ENCODE measurements at places on chromosomes 2 and 18. TPM values are rescaled to one million over a fixed set of nuclear protein-coding genes. Genes with fewer than 3 reads are reported as not detected.

Gene PLCD4
- total RNA-seq = 0.74 TPM

Gene IL36G
- not detected for total RNA-seq

Gene SH3RF3
- 0.05 TPM for total RNA-seq

Gene OSBPL6
- 0.33 TPM for total RNA-seq

Gene EVX2
- not detected for total RNA-seq

Gene PROM2
- 0.95 TPM for total RNA-seq

Gene SCTR
- total RNA-seq = not detected

Gene FKBP1B
- 1.6 TPM for total RNA-seq

Gene OTX1
- total RNA-seq = 0.75 TPM

Gene SULT1C4
- total RNA-seq = not detected

Gene MOGAT1
- not detected for total RNA-seq

DNA sequence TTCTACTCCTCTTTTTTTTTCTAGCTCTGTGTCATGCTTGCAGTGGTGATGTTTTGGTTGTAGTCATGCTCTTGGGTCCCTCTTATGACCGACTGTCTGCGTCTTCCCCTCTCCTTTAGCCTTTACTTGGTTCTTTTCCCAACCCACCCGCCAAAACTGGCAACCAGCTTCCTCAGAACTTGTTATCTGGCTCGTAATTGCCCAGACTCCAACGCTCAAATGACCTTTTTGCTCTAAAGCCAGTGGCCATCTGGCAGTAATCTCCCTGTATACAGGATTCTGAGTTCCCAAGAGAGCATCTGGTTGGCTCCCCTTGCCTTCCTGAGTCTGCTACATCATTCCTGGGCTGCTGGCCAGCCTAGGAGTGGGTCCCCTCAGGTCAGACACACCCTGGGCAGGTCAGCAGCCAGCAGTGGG, 147.2 kb downstream of the MGAT5 start:
- H3K36me3 ChIP-seq = peaks cover 17% of the 10 kb centered on the region
- no peak overlapping the region for H3K4me3 ChIP-seq
- no peak overlapping the region for H3K27ac ChIP-seq
- no peak for DNase-seq
- H3K4me1 ChIP-seq = peaks cover 21% of the 10 kb centered on the region

- peaks cover 26% of the 10 kb centered on the region for H3K4me1 ChIP-seq
- H3K27me3 ChIP-seq = no peaks in the 10 kb centered on the region
- no peak for DNase-seq
- no peaks in the 10 kb centered on the region for H3K36me3 ChIP-seq
- peak overlapping the region; percentile 5 for H3K27ac ChIP-seq
These were observed 163.4 kb downstream of the ARL4C start for GRCh38 chr2:234333168-234334130.

DNA sequence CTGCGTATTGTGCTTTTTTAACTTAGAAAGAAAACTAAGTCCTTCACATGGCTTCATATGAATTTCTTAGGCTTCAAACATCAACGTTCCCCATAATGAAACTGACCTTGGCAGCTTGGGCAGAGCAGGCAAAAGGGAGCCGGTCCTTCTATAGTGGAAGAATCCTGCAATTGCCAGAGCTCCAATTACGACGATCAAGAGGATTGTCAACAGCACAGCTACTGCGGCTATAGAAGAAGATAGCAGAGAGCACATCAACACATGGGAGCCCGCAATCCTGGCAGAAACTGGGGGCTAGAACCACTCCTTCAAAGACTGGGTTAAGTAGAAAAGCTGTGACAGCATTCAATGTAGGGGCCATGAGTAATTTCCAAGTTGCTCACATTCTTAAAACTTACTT, 69.8 kb downstream of the DHRS9 start:
- H3K36me3 ChIP-seq = no peaks in the 10 kb centered on the region
- no peak overlapping the region for H3K27ac ChIP-seq
- DNase-seq = no peak

DNA sequence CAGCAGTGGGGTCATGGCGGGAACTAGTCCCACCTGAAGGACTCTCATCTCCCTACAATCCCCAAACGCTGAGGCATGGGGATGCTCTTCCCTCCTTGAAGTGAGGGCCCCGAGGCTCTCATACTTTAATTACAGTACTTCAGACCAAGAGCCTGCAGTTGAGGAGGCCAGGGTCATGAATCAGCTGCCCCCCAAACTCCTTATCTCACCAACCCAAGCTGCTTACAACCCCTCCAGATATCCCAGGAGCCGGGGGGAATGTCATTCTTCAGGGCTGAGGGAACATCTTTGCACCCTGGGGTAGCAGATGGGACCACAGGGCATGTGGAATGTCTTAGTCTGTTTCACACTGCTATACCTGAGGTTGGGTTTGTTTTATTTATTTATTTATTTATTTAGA, 2.8 kb upstream of the CAPN10 start:
- H3K27me3 ChIP-seq = no peaks in the 10 kb centered on the region
- no peaks in the 10 kb centered on the region for H3K36me3 ChIP-seq
- no peak for DNase-seq
- H3K4me1 ChIP-seq = peaks cover 59% of the 10 kb centered on the region
- no peak overlapping the region for H3K27ac ChIP-seq

DNA sequence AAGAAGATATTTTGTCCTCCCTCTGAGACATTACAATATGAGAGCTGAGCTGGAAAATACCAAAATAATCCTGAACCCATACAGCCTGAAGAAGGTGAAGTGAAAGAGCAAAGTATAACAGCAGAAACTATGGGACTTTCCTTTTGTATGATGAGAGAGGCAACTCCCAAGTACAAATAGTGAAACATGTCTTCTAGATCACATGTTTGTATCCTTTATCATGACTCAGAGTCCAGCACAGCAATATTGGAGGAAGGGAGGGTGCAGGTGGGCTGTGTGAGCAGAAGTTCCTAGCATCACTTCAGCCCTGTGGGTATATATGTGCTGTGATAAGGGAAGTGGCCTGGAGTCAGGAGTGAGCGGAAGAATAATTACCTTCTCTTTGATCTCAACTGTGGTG, 265.6 kb upstream of the NRXN1 start:
- no peak overlapping the region for H3K27ac ChIP-seq
- H3K4me3 ChIP-seq = no peak overlapping the region
- no peak for DNase-seq
- H3K36me3 ChIP-seq = peaks cover 7% of the 10 kb centered on the region

GRCh38 chr2:156907806-156908205, 349.7 kb upstream of the GALNT5 start:
- no peaks in the 10 kb centered on the region for H3K36me3 ChIP-seq
- no peak overlapping the region for H3K4me3 ChIP-seq
- H3K27me3 ChIP-seq = no peaks in the 10 kb centered on the region
- no peaks in the 10 kb centered on the region for H3K4me1 ChIP-seq
- DNase-seq = no peak
- no peak overlapping the region for H3K27ac ChIP-seq

- H3K4me1 ChIP-seq = no peaks in the 10 kb centered on the region
- no peaks in the 10 kb centered on the region for H3K36me3 ChIP-seq
- H3K27ac ChIP-seq = no peak overlapping the region
- H3K4me3 ChIP-seq = no peak overlapping the region
- no peaks in the 10 kb centered on the region for H3K27me3 ChIP-seq
These were observed 611.7 kb upstream of the NETO1 start for GRCh38 chr18:73479477-73479876.

DNA sequence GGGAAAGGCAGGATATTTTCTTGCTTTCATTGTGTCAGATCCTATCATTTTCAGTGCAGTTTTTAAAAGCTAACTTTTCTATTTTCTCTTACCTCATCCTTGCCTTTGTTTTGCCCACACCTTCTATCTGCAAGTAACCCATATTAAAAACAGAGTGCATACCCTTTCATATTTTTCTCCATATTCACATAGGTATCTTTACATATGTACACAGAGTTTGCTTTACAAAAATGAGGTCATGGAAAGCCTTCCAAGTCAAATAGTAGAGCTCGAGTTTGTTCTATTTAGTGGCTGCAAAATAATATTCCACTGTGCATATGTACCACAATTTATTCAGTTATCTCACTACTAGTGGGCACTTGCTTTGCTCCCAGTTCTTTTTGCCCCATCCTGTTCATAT, 3.9 kb upstream of the DHRS9 start:
- H3K4me3 ChIP-seq = no peak overlapping the region
- DNase-seq = no peak
- no peak overlapping the region for H3K27ac ChIP-seq
- H3K4me1 ChIP-seq = peaks cover 3% of the 10 kb centered on the region

DNA sequence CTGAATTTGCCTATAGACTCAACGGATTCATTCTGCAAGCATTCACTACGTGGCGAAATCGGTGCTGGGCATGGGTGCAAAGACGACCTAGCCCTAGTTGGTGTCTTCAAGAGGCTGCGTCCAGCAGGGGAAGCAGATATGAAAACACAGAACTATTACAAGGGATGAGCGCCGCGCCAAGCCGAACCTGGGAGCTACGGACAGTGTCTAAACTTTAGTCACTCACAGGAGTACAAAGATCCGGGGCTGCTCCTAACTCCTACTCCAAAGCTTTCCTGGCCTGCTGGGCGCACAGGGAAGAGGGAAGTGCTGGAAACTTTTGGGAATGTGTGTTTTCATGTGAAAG, 732 bp upstream of the ANXA4 start:
- peaks cover 4% of the 10 kb centered on the region for H3K27me3 ChIP-seq
- peak overlapping the region; percentile 91 for H3K27ac ChIP-seq

- H3K4me1 ChIP-seq = peaks cover 11% of the 10 kb centered on the region
- no peak for DNase-seq
- H3K36me3 ChIP-seq = no peaks in the 10 kb centered on the region
- H3K27ac ChIP-seq = no peak overlapping the region
- H3K4me3 ChIP-seq = no peak overlapping the region
These were observed 14.9 kb downstream of the RBMS1 start for GRCh38 chr2:160478660-160479059.

DNA sequence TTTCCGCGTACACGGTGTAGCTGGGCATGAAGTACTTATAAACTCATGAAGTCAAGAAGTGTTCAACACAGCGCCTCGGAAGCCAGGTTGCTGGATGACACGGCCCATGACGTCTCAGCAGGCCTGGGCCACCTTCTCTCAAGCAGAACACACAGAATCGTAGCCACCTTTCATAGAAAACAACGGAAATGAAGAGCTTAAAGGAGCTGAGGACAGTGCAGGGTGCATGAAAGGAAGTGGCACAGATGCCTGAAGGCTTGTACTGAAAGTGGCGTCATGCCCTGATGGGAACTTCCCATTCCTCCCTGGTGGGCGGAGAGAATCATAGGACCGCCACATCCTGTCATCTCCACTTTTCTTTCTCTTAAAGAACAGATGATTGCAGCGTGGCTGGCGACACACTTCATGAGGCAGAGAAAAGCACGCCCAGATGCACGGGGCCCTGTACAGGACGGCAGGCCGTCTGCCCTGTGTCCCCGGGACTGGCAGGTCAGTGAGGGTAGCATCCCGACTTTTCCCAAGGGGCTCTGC, 31.1 kb downstream of the HDAC4 start:
- H3K4me1 ChIP-seq = peaks cover 10% of the 10 kb centered on the region
- no peaks in the 10 kb centered on the region for H3K27me3 ChIP-seq
- no peaks in the 10 kb centered on the region for H3K36me3 ChIP-seq
- H3K27ac ChIP-seq = peak overlapping the region; percentile 25

- no peak overlapping the region for H3K4me3 ChIP-seq
- no peak for DNase-seq
- peak overlapping the region; percentile 28 for H3K27ac ChIP-seq
- H3K36me3 ChIP-seq = no peaks in the 10 kb centered on the region
- peaks cover 9% of the 10 kb centered on the region for H3K27me3 ChIP-seq
- peaks cover 2% of the 10 kb centered on the region for H3K4me1 ChIP-seq
These were observed 71.0 kb upstream of the DAPL1 start for GRCh38 chr2:158723921-158724802.

DNA sequence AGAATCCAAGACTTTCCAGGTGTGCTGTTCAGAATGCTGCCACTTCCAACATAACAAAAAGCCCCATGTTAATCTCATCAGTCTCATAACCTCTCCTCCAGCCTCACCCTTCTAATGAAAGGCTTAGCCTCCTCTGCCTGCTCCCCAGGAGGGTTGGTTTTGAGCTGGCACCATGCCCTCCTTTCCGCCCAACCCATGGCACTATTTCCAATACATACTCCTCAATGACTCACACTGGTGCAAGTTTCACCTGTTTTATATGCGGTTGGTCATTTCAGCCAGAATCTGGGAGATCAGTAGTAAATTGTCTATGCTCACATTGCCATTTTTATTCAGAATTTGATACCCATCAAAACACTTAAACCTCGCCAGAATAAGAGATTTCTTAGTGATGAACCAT, 157.6 kb upstream of the NRP2 start:
- no peak overlapping the region for H3K4me3 ChIP-seq
- no peak for DNase-seq
- peaks cover under 1% of the 10 kb centered on the region for H3K36me3 ChIP-seq
- no peaks in the 10 kb centered on the region for H3K27me3 ChIP-seq

DNA sequence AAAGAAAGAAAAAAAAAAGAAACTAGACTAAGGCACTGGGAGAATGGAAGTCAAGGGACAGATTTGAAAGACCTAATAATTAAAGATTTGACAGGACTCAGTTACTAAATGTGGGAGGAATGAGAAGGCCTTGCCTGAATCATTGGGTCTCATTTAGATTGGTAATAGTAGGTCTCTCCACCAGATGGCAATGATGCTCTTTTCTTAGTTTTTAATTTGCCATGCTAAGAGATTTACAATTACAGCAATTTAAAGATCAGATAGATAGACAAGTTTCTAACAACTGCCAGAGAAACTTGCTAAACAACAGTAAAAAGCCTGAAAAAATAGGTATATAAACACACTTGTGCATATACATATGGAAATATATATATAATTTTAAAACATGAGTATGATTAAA, 153.0 kb downstream of the TMEM247 start:
- no peaks in the 10 kb centered on the region for H3K36me3 ChIP-seq
- no peak overlapping the region for H3K4me3 ChIP-seq
- peaks cover 7% of the 10 kb centered on the region for H3K4me1 ChIP-seq
- H3K27me3 ChIP-seq = no peaks in the 10 kb centered on the region

DNA sequence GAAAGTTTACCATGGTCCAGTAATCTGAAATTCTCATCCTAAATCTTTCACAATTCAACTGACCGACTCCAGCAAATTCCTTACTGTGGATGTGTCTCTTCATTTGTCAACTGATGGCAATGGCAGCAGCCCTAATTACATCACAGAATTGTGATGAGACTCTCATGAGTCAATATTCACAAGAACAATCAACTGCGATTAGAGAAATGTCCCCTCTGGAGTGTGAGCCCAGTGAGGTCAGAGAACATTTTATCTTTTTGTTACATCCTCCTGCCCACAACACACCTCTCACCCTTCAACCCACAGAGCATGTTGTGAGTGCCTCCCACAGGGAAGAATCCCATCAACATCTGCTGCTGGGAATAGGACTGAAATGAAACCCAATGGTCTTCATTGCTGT, 73.6 kb downstream of the CD226 start:
- peaks cover 43% of the 10 kb centered on the region for H3K36me3 ChIP-seq
- H3K4me1 ChIP-seq = peaks cover 64% of the 10 kb centered on the region
- no peak overlapping the region for H3K4me3 ChIP-seq
- H3K27ac ChIP-seq = peak overlapping the region; percentile 40
- H3K27me3 ChIP-seq = no peaks in the 10 kb centered on the region

GRCh38 chr18:79420033-79420745, 24.5 kb downstream of the NFATC1 start:
- H3K4me3 ChIP-seq = no peak overlapping the region
- no peak overlapping the region for H3K27ac ChIP-seq
- no peak for DNase-seq
- H3K4me1 ChIP-seq = peaks cover 20% of the 10 kb centered on the region
- peaks cover 7% of the 10 kb centered on the region for H3K36me3 ChIP-seq

GRCh38 chr18:23693846-23694245, 4.6 kb downstream of the LAMA3 start:
- H3K4me1 ChIP-seq = no peaks in the 10 kb centered on the region
- no peak overlapping the region for H3K4me3 ChIP-seq
- H3K27ac ChIP-seq = no peak overlapping the region
- peaks cover 23% of the 10 kb centered on the region for H3K27me3 ChIP-seq
- DNase-seq = no peak
- no peaks in the 10 kb centered on the region for H3K36me3 ChIP-seq

Measured in natural killer cell treated with Interleukin-12 subunit alpha and Interleukin-12 subunit beta and Interleukin-15 and Interleukin-18, amount 100 ng/mL, for 72 hours (primary cell).